ENCODE measurements at places on chromosomes 5 and 9. TPM values are rescaled to one million over a fixed set of nuclear protein-coding genes. Genes with fewer than 3 reads are reported as not detected.

Gene ADAMTS13
- 1.4 TPM for total RNA-seq

DNA sequence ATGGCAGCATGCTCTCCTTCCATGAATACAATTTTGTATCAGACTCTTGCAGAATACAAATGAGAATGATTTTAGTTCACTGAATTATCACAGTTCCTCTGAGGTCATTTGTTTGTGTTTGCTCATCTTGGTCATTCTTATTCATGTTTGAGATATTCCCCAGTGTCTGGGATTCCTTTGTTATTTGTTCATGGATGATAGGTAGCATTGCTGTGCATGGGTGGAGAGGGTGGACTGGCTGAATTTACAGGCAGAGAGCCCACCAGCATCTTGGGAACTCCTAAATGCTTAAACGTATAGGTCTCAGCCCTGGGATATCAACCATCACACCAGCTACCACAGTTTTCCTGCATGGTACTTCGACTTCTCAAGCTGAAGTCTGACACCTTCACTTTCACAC, 459.8 kb downstream of the CCDC171 start:
- H3K27me3 ChIP-seq: no peaks in the 10 kb centered on the region
- no peaks in the 10 kb centered on the region for H3K4me1 ChIP-seq
- DNase-seq: no peak

- no peaks in the 10 kb centered on the region for H3K36me3 ChIP-seq
- H3K4me3 ChIP-seq: no peak overlapping the region
- no peaks in the 10 kb centered on the region for H3K4me1 ChIP-seq
Observed at GRCh38 chr5:112685386-112685785, 52.3 kb upstream of the APC start.

Gene PRDM9
- total RNA-seq: not detected

DNA sequence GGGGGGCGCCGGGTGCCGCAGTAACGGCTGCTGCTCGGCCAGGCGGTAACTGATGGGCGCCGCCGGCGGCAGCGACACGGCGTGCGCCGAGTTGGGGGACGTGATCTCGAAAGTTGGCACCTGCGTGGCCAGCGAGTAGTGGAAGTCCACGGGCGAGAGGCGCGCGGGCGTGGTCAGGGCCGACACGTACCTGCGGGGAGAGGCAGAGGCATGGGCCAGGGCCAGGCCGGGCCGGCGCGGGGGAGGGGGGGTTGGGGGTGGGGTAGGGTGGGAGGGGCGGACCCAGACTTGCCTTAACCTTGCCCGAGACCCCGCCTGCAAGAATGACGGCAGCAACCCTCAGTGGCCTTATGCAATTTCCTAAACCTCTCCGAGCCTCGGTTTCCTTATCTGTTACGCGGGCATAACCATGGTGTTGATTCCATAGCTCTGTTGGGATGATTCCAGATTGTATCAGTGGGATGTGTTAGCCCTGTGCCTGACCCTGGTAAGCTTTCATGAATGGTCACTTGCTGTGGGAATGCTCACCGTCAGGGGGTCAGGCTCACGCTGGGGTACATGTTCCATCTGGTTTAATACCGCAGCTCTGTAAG, 53.0 kb downstream of the PSD2 start:
- H3K27me3 ChIP-seq: peaks cover 4% of the 10 kb centered on the region
- DNase-seq: peak; percentile 3
- no peaks in the 10 kb centered on the region for H3K36me3 ChIP-seq
- peak overlapping the region; percentile 34 for H3K4me3 ChIP-seq
- no peaks in the 10 kb centered on the region for H3K4me1 ChIP-seq
- H3K27ac ChIP-seq: no peak overlapping the region

DNA sequence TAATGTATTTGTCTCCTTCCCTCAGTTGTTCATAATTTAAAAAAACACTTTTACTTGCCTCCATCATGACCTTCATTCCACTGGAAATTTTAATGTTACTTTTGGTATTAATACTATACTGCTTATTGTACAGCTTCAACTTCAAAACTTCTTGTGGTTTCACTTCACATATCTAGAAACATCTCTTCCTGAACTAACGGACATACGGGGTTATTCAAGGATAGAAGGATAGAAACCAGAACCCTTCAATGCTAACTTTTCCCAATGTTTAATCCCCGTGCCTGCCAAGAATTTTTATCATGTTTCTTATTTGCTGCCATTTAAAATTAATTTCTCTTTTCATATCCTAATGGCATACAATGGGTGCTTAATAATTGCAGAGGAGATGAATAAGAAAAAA, 36.3 kb upstream of the SETD9 start:
- no peak for DNase-seq
- no peak overlapping the region for H3K27ac ChIP-seq
- H3K4me1 ChIP-seq: no peaks in the 10 kb centered on the region

DNA sequence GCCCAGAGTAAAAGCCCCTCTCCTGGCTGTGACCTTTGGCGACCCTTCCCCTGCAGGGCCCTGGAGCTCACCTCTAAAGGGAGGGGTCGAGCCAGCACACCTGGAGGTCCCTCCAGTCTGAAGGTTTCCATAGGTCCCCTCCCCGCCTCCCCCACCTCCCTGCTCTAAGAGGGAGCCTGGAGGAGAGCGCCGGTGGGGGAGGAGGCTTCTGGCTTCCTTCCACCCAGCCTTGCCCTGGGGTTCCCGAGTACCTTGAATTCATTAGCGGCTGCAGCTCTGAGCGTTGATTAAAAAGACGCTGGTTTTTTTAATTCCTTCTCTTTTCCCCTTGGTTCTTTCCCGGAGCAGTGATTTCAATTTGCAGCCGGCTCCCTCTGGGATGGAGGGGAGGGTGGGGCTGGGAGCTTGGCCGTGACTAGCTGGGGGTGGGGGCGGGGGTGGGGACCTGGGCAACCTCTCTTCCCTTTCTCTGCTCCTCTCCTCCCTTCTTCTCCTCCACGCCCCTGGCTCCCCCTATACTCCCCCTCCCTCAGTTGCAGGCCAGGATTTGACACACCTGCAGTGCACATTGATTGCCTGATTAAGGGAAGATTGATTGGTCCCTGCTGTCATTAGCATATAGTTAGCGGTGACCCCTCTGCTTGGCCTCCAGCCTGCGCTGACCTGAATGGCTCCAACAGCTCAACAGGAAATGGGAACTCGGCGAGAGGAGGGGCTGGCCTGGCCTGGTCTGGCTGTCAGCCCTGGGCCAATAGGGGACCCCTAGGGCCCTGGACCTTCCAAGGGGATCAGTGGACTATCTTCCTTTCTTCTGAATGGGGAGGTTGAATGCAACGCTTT, 67.5 kb upstream of the RAPGEF1 start:
- no peaks in the 10 kb centered on the region for H3K36me3 ChIP-seq
- no peak overlapping the region for H3K4me3 ChIP-seq
- no peak overlapping the region for H3K27ac ChIP-seq
- H3K4me1 ChIP-seq: no peaks in the 10 kb centered on the region

Gene PCDHGA5
- total RNA-seq: 0.78 TPM

- DNase-seq: no peak
- no peaks in the 10 kb centered on the region for H3K36me3 ChIP-seq
- H3K27me3 ChIP-seq: peaks cover 97% of the 10 kb centered on the region
- no peaks in the 10 kb centered on the region for H3K4me1 ChIP-seq
- H3K4me3 ChIP-seq: no peak overlapping the region
Observed at GRCh38 chr5:154481584-154482381, 3.8 kb upstream of the HAND1 start.

DNA sequence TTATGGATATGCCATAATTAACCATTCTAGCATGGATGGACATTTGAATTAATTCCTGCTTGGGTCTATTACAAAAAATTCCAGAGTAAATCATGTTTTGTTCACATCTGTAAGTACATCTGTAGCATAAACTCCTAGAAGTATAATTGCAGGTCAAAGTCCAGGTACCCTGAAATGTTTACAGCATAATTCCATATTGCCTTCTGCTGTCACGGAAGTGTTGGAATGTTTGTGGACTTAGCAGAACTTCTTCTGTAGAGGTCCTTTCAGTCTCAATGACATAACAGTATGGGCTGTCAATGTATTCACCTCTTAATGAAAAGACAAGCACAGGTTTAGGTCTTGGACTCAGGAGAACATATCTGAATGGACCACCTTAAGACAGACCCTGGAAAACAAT, 1.8 kb downstream of the FAM240B start:
- no peak for DNase-seq
- no peaks in the 10 kb centered on the region for H3K4me1 ChIP-seq
- no peak overlapping the region for H3K4me3 ChIP-seq
- H3K36me3 ChIP-seq: no peaks in the 10 kb centered on the region

- no peak overlapping the region for H3K27ac ChIP-seq
- DNase-seq: no peak
- peak overlapping the region; percentile 41 for H3K4me3 ChIP-seq
- H3K36me3 ChIP-seq: no peaks in the 10 kb centered on the region
- H3K4me1 ChIP-seq: peaks cover 21% of the 10 kb centered on the region
- H3K27me3 ChIP-seq: peaks cover 50% of the 10 kb centered on the region
Observed at GRCh38 chr9:38621434-38622287, 1.3 kb upstream of the ANKRD18A start.

GRCh38 chr5:171961117-171961516, 45.3 kb downstream of the FBXW11 start:
- H3K4me1 ChIP-seq: peaks cover 15% of the 10 kb centered on the region
- H3K27me3 ChIP-seq: no peaks in the 10 kb centered on the region
- no peak overlapping the region for H3K4me3 ChIP-seq
- no peaks in the 10 kb centered on the region for H3K36me3 ChIP-seq
- DNase-seq: no peak

Gene PCYOX1L
- 23.3 TPM for total RNA-seq
